Forelimb muscle (tissue), 1 donor: ENCODE measurements at places on chromosomes 7 and 10.

DNA sequence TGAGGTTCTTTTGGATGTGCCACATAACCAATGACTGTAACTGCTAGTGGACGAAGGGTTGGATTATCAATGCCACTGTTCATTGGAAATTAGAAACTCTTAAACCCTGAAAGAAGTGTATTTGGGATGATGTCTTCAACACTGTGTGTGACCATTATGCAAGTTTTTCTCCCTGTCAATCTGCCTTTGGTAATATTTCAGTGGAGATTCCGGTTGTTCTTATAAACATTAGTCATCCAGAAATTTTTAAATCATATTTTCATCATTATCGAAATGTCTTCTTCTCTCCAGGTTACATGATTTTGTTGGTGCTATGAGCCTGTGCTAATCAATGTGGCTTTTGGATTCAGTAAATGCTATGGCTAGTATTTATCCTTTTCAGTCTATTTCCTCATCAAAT, 61.7 kb upstream of the KLF6 start:
- no peak for DNase-seq

- DNase-seq: no peak
Measured at GRCh38 chr7:14825912-14826311, 76.6 kb downstream of the DGKB start.

- no peak for DNase-seq
Measured at GRCh38 chr10:59176241-59177030, at the start of gene PHYHIPL. PHYHIPL (plus strand) TSS chr10:59176643; CDS start chr10:59176854, 211 bp downstream.

DNA sequence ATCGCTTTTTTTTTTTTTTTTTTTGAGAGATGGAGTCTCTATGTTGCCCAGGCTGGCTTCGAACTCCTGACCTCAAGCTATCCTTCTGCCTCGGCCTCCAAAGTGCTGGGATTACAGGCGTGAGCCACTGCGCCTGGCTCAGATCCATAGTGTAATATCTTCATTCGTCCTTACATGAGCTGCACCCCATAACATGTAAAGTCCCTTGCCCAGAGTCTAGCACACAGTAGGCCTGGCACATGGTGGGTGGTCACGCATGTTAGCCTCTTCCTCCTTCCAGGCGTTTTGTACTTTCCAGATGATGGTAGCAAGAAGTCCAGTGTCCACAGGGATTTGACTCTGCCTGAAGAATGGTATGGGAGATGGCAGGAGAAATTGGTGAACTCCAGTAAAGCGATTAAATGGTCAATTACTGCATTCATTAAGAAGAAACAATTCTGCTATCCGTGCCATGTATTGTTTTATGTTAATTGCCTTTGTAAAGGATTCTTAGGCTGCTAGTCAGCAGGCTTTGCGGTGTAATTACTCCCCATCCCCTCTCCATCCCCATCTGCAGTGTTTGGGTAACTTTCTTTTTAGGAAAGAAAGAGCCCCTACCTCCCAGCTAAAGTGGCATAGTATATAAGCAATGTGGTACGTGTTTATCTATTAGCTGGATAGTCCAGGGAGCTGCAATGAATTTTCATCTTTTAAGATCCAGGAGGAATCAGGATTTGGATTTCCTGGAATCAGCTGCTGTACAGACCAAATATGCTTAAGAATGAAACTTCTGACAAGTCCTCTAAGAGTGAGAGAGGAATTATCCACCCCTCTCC, 1.2 kb downstream of the TPST1 start:
- DNase-seq: no peak

- DNase-seq: no peak
Measured at GRCh38 chr7:7662527-7662926, 22.0 kb downstream of the UMAD1 start.

DNA sequence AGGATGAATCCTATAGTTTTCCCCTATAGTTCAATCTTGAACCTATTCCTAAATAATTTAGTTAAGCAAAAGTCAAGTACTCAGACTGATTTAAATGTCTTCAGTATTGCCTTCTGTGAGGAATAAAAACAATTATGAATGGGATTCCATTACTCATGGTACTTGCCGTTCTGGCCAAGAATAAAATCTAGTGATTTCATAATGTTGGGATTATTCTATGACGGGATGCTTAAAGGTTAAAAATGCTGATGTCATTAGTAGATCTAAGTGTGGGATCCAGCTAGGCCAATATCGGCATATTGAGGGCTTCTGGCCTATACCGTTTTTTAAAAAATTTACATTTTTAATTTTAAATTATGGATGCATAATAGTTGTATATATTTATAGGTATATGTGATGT, 5.3 kb downstream of the BPGM start:
- no peak for DNase-seq

DNA sequence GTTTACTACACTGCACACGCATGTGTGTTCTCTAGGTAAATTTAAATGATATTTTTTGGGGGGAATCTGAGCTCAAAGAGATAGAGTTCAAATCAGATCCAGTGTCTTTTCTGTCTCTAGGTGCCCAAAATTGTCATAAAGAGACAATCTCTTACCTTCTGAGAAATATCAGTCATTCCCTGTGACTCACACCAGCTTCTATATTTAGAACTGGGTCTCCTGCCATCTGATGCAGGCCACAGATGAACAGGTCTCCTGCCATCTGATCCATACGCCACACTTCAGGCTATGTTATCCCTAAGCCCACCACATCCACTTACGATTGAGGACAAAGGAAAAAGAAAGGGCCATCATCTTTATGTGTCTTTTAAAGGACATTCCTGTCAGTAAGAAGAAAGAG, 136.3 kb upstream of the LAMB4 start:
- DNase-seq: no peak

GRCh38 chr7:102239206-102239820, 47.4 kb upstream of the SH2B2 start:
- no peak for DNase-seq

- DNase-seq: no peak
Measured at GRCh38 chr7:2212906-2213305, 19.8 kb downstream of the MAD1L1 start.

DNA sequence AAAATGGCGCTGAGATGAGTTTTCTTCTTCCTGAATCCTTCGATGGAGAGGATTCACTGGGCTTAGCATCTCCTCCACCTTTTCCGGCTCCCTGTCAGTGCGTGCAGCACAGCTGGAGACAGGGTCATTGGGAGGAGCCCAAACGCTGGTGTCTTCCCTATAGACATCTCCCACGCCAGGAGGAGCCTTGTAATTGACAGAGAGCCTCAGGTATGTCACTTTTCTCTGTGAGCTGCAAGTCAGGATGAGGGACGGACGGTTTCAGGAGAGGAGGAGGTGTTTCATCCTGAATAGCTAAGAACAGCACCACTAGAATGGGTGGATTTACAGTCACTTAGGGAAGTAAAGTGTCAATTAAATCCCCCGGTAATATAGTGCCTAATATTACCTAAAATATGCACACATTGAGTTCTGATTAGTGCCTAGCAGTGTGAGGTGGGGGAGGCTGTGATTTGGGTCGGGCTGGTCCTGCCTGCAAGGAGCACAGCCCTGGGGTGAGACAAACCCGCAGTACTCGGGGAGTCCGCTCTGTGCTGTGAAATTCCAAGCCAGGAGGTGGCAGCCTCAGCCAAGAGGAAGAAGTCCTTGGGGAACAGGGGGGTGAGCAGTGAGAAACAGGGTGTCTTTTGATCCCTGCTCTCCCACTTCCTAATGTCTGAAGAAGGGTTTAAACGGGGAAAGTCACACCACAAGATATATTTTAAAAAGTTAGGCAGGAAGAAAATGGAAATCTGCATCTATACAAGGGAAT, 28.2 kb downstream of the IL15RA start:
- DNase-seq: no peak

DNA sequence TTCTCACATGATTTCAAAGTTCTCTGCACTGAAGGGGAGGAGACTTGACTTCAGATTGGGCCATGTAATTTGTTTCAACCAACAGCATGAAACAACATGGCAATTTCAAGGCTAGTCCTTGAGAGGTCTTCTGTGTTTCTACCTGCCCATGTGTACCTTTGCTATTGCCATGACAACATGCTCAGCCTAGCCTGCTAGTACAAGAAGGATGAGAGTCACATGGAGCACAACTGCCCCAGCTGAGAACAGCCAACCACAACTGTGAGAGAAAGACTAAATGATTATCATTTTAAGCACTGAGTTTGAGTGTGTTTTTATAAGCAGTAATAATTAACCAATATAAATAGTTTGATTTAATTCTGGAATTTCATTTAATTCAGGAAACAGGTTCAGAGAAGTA, 41.9 kb downstream of the ANKMY2 start:
- no peak for DNase-seq
